ENCODE measurements at places on chromosomes 13 and 19.

DNA sequence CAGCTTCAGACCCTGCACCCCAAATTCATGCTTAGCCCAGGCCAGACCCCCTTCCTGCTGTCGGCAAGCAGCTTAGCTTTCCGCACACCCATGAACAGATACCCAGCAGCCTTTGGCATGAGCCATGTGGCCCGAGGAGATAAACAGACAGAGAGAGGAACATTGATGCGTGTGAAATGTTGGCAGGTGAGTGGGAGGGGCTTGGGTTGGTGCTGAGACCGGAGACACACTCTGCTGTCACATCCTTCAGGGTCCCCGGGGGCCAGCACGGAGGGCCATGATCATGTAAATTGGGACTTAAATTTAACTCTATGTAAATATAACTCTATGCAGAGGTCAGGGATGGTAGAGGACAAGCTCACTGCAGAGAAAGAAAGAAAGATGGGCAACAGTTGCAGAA, 1.5 kb downstream of the CD22 start:
- DNase-seq: no peak

- DNase-seq: no peak
Observed at GRCh38 chr13:44153496-44153895, 220.1 kb upstream of the SERP2 start.

DNA sequence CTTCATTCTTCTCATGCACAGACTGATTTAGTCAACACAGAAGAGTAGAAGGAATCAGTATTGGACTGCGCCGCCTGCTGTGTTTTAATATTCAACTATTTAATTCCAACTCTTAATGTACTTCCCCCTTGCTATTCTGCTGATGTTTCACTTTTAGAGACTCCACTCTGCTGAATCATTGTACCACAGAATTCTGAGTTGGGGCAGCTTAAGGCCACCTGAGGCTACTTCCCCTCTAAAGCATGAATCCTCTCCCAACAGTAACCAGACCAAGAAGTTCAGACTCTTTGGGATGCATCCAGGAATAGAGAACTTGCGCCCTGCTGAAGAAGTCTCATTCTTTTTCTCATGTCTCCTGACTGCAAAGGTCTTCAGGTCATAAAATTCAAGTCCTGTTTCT, 708.8 kb downstream of the UQCRFS1 start:
- no peak for DNase-seq

GRCh38 chr19:40539070-40539469, 37.6 kb upstream of the SHKBP1 start:
- DNase-seq: no peak

GRCh38 chr13:43374621-43375020, 351.2 kb downstream of the DNAJC15 start:
- no peak for DNase-seq

- no peak for DNase-seq
Observed at GRCh38 chr13:92830821-92831220, 395.8 kb upstream of the GPC6 start.

DNA sequence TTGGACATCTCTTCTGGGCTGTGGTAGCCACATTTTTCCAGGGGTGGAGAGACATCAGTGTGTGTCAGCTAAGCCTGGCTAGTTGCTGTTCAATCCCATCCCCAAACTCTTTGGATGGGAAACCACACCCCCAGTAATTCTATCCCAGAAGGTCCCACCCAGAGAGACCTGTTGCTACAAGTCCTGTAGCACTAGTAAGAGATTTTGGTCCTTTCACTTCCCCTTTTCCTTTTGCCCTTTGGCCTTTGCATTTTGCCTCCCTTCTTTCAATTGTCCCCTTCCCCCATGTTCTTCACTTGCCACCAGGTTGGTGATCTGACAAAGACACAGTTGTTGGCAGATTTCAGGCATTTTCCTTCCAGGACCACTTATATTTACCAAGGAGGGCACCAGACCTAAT, 3.8 kb downstream of the CBY2 start:
- DNase-seq: no peak

GRCh38 chr19:28961772-28962500, 251.0 kb downstream of the UQCRFS1 start:
- DNase-seq: no peak

GRCh38 chr19:30895946-30896345, 453.3 kb downstream of the TSHZ3 start:
- DNase-seq: no peak

DNA sequence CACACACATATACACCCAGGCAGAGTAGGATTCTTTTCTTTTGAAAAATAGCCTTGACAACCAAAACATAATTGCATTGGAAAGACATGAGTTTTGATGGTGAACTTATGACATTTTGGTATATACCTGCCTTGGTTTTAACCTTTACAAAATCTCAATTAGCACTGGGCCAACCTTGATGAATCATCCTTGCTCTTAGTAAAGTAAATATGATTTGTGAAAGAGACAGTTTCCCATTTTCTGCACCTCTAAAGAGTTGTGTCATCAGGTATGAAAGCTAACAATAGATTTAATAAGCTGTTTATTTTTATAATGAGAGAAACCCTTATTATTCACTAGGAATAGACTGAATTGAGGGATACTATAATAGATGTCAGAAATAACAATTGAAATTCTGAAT, 15.7 kb upstream of the ENOX1 start:
- no peak for DNase-seq

GRCh38 chr19:3114811-3115210, 20.6 kb downstream of the GNA11 start:
- no peak for DNase-seq
